ENCODE measurements at places on chromosomes 5 and 9.
A peak's percentile ranks its signal among the peaks of the same experiment; 100 is the strongest.

- DNase-seq: no peak
Measured at GRCh38 chr9:126393876-126394275, 67.2 kb downstream of the MVB12B start.

- no peak for DNase-seq
Measured at GRCh38 chr5:129405222-129405621, 54.9 kb upstream of the ADAMTS19 start.

DNA sequence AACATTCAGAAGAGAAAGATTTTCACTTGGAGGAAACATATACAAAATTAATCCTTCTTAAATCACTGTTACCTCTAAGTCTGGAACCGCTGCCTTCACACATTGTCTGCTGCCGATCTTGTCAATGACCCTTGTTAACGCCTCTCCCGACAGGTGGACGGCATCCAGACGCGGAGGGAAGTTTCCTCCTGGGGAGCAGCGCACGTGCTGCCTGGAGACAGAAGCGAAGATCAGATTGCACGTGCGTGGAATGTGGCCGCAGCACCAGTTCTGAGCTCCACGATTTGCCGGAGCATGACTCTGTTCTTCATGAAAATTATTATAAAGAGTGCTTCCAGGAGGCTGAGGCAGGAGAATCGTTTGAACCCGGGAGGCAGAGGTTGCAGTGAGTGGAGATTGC lies 183.6 kb upstream of the IRX4 start:
- DNase-seq: no peak

DNA sequence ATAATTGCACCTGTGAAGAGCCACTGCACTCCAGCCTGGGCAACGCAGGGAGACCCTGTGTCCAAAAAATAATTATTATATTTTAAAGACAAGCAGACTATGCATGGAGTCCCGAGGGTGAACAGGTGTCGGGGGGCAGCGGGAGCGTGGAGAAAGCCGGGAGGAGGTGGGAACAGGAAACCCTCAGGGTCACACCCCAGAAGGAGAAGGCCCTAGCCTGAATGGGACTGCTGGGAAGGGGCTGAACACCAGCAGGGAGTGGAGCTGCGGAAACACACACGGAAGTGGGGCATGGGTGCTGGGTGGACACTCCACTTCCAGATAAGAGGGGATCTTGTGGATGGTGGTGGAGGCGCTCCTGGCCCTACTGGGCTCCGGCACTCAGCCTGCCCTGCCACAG lies 12.8 kb downstream of the SURF6 start:
- no peak for DNase-seq

- DNase-seq: no peak
Measured at GRCh38 chr5:82307451-82307850, 29.3 kb upstream of the RPS23 start.

DNA sequence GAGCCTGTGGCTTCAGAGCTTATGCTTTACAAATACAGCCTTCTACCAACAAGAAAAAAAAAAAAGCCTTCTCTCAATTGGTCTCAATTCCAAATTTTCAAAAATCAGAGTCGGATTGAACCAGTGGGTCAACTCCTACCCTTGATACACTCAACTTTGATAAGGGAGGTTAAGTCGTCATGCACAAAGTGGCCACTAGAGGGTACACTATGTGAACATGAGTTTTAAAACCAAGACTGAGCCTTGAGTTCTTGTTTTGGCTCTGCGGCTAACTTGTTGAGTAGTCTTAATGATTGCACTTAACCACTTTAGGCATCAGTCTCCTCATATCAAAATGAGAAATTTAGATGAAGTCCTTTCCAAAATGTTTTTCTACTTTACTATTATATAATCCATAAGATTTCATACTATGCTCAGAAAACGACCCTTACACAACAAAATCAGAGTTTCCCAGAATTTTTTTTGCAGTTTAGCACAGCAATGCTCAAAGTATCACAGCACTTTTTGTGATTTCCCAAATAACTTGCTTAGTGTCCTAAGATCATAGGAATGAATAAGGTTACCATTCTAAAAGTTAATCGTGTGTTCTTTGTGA lies 92.9 kb upstream of the MTAP start:
- DNase-seq: peak; percentile 73

DNA sequence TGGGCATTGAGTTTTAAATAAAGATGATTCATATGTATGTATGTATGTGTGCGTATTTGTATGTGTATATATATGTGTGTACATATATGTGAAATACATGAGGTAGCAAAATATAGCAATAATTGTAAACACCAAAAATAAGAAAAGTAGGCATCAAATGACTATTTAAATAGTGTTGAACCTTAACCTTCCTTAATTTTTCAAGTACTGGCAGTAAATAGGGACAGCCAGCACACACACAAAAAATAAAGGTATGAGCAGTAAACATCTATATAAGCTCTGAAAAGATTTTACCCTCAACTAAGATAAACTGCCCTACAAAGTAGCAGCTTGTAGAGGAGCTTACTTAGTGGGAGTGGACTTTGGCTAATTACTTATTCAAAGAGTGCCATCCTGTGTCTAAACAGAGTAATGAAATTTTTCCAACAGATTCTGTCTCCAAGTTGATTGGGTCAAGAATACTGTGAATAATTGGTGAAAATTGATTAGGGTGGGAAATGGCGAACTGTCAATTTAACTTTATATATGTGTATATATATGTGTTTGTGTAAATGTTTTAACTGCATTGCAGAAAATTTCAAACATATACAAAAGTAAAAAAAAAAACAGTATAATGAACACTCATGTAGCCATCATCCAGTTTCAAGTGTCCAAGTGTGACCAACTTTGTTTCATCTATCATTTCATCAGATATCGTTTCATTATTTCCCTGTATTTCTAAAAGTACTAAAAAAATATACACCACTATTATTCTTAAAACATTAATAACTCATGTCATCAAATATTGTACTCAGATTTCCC lies 2.0 kb upstream of the ADAMTS6 start:
- peak; percentile 74 for DNase-seq

DNA sequence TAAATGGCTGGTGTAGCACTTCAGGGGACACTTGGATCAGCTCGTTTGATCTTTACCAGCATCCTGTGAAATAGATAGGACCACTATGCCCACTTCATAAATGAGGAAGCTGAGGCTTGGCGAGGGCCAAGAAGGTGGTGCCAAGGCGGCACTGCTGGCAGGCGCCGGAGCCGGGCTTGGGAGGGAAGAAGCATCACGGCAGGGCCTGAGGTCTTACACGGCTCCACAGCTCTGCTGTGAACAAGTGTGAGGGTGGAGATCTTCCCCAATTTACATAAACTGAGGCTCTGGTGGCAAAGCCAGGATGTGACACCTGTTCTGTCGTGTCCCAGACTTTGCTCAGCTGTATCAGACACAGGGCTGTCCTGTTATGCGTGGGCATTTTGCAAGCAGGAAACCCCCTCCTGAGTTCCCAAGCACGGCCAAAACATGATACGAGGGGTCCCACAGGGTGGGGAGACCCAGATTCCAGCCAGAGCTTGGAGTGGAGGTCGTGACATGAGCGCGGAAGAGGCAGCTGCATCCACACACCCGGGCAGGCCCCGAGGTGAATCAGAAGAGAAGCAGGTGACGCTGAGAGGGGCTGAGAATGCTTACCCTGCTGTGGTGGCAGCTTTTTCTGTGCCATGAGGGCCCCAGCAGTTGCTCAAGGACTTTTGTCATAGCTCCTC lies 117.5 kb upstream of the BOD1 start:
- DNase-seq: no peak

Measured in CD4-positive, alpha-beta T cell treated with Interleukin-17A for 1 hour (primary cell).